Central memory CD8-positive, alpha-beta T cell (primary cell): ENCODE measurements at places on chromosomes 4 and X.

DNA sequence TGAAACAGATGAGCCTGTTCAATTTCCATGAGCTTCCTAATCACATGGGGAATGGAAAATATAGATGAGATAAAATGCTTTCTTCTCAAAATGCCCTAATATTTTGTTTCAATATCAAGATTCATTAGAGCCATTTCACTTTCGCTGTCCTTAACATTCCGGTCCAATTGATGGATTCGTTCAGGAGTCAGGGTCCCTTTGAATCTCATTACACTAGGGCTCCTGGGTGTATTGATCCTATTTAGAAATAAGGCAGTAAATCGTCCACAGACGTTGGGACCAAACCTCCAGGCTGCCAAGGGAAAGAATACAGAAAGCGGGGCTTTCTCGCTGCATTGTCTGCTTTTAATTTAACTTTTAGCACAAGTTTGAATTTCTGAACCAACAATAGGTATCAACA is 20.6 kb upstream of the CRMP1 start:
- H3K36me3 ChIP-seq: no peaks in the 10 kb centered on the region
- peaks cover 23% of the 10 kb centered on the region for H3K27me3 ChIP-seq
- H3K27ac ChIP-seq: no peak overlapping the region
- no peak for DNase-seq

DNA sequence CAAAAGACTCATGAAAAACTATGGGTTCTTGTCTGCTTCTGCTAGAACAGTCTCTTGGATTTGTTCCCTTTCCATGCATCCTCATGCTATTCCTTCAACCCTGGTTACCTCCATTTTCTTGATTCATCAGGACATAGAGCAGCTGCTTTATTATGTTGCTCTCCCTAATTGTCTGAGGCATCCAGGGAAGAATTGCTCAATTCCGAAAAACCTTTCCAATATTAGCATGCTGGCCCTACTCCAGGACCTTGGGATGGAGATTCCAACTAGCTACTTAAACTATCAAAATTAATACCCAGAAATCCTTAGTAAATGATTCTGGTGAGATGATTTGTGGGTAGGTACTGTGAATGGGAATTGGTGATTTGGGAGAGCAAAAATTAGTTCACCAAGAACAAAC is 56.6 kb upstream of the FAM47B start:
- DNase-seq: no peak
- H3K36me3 ChIP-seq: no peaks in the 10 kb centered on the region
- no peak overlapping the region for H3K27ac ChIP-seq
- H3K27me3 ChIP-seq: no peaks in the 10 kb centered on the region
- H3K4me3 ChIP-seq: no peak overlapping the region
- no peaks in the 10 kb centered on the region for H3K4me1 ChIP-seq

- H3K27ac ChIP-seq: no peak overlapping the region
- no peaks in the 10 kb centered on the region for H3K36me3 ChIP-seq
- no peak overlapping the region for H3K4me3 ChIP-seq
- peaks cover 57% of the 10 kb centered on the region for H3K27me3 ChIP-seq
- no peak for DNase-seq
- no peaks in the 10 kb centered on the region for H3K4me1 ChIP-seq
Measured at GRCh38 chrX:20529711-20530110, 263.0 kb upstream of the RPS6KA3 start.

GRCh38 chr4:54367059-54367458 is 138.0 kb downstream of the PDGFRA start:
- peaks cover 13% of the 10 kb centered on the region for H3K27me3 ChIP-seq
- no peaks in the 10 kb centered on the region for H3K4me1 ChIP-seq
- no peaks in the 10 kb centered on the region for H3K36me3 ChIP-seq
- DNase-seq: no peak
- no peak overlapping the region for H3K27ac ChIP-seq

GRCh38 chr4:105835177-105835576 is 60.1 kb upstream of the NPNT start:
- no peaks in the 10 kb centered on the region for H3K4me1 ChIP-seq
- H3K27ac ChIP-seq: no peak overlapping the region
- H3K27me3 ChIP-seq: no peaks in the 10 kb centered on the region
- no peak overlapping the region for H3K4me3 ChIP-seq
- no peak for DNase-seq
- H3K36me3 ChIP-seq: no peaks in the 10 kb centered on the region

GRCh38 chr4:144507311-144508101 is 138.4 kb upstream of the HHIP start:
- H3K4me1 ChIP-seq: no peaks in the 10 kb centered on the region
- no peak overlapping the region for H3K4me3 ChIP-seq
- peaks cover 1% of the 10 kb centered on the region for H3K36me3 ChIP-seq

GRCh38 chrX:122641826-122642225 is 542.3 kb upstream of the GRIA3 start:
- no peak overlapping the region for H3K27ac ChIP-seq
- no peak overlapping the region for H3K4me3 ChIP-seq
- no peaks in the 10 kb centered on the region for H3K36me3 ChIP-seq
- no peak for DNase-seq

GRCh38 chr4:56438766-56439165 is 2.7 kb downstream of the PAICS start:
- no peak overlapping the region for H3K4me3 ChIP-seq
- H3K36me3 ChIP-seq: peaks cover 25% of the 10 kb centered on the region
- peaks cover 42% of the 10 kb centered on the region for H3K4me1 ChIP-seq
- DNase-seq: no peak

GRCh38 chr4:157165935-157166610 is 54.5 kb upstream of the GRIA2 start:
- H3K27me3 ChIP-seq: no peaks in the 10 kb centered on the region
- no peak overlapping the region for H3K27ac ChIP-seq
- H3K4me1 ChIP-seq: no peaks in the 10 kb centered on the region
- H3K36me3 ChIP-seq: no peaks in the 10 kb centered on the region
- no peak for DNase-seq
- no peak overlapping the region for H3K4me3 ChIP-seq

GRCh38 chrX:14274691-14275090 is 245.0 kb upstream of the GEMIN8 start:
- no peaks in the 10 kb centered on the region for H3K36me3 ChIP-seq
- H3K27me3 ChIP-seq: no peaks in the 10 kb centered on the region
- H3K4me1 ChIP-seq: no peaks in the 10 kb centered on the region
- no peak overlapping the region for H3K4me3 ChIP-seq
- H3K27ac ChIP-seq: no peak overlapping the region

GRCh38 chrX:125621588-125621927 is 301.9 kb downstream of the TEX13C start:
- H3K4me1 ChIP-seq: no peaks in the 10 kb centered on the region
- DNase-seq: no peak
- H3K27me3 ChIP-seq: peaks cover 7% of the 10 kb centered on the region

- H3K27ac ChIP-seq: no peak overlapping the region
- no peak overlapping the region for H3K4me3 ChIP-seq
- H3K27me3 ChIP-seq: no peaks in the 10 kb centered on the region
- no peaks in the 10 kb centered on the region for H3K4me1 ChIP-seq
- no peak for DNase-seq
Measured at GRCh38 chrX:125137521-125137920, 182.2 kb upstream of the TEX13C start.

- no peak overlapping the region for H3K4me3 ChIP-seq
- no peak overlapping the region for H3K27ac ChIP-seq
- H3K27me3 ChIP-seq: no peaks in the 10 kb centered on the region
- no peaks in the 10 kb centered on the region for H3K36me3 ChIP-seq
Measured at GRCh38 chrX:29671421-29671820, 543.9 kb upstream of the MAGEB2 start.

DNA sequence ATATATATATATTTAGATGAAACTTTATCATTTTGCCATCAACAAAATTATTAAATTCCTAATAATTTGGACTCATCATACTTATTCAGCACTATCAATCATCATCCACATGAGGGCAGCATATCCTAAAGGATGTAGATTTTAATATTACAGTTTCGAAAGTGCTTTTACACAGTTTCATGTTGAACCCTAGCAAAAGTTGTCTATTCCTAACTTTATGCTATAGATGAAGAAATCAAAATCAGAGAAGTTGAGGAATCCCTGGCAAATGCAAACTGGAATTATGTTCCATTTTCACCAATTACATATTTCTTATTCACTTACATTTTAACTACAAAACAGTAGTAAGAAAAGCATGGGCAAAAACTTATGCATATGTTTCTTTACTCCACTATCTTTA is 36.6 kb upstream of the UGT2A1 start:
- H3K36me3 ChIP-seq: no peaks in the 10 kb centered on the region
- H3K27me3 ChIP-seq: no peaks in the 10 kb centered on the region
- no peak for DNase-seq
- no peak overlapping the region for H3K27ac ChIP-seq

DNA sequence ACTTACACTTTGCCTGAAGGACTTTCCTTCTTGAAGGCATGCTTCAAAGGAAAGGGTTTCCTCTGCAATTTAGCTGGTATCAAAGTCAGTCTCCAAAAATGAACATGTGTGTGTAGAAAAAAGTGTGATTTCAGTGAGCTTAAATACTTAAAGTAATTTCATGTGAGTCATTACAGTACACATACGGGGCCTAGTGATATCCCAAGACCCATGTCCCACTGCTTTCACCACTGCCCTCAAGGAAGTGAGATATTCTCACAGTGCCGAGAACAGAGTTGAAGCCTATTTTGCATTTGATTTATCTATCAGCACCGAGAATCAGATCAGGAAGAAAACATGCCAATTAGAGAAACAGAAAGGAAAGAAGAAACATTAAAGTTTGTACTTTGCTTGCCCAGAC is 61.0 kb downstream of the CHST7 start:
- H3K36me3 ChIP-seq: peaks cover 2% of the 10 kb centered on the region
- no peak for DNase-seq
- H3K4me1 ChIP-seq: peaks cover 14% of the 10 kb centered on the region
- H3K4me3 ChIP-seq: peak overlapping the region; percentile 16
- H3K27me3 ChIP-seq: no peaks in the 10 kb centered on the region
- H3K27ac ChIP-seq: no peak overlapping the region

GRCh38 chr4:147160908-147161513 is 215.3 kb upstream of the TTC29 start:
- no peak overlapping the region for H3K4me3 ChIP-seq
- H3K36me3 ChIP-seq: no peaks in the 10 kb centered on the region
- no peak overlapping the region for H3K27ac ChIP-seq
- H3K27me3 ChIP-seq: peaks cover 35% of the 10 kb centered on the region
- no peaks in the 10 kb centered on the region for H3K4me1 ChIP-seq

DNA sequence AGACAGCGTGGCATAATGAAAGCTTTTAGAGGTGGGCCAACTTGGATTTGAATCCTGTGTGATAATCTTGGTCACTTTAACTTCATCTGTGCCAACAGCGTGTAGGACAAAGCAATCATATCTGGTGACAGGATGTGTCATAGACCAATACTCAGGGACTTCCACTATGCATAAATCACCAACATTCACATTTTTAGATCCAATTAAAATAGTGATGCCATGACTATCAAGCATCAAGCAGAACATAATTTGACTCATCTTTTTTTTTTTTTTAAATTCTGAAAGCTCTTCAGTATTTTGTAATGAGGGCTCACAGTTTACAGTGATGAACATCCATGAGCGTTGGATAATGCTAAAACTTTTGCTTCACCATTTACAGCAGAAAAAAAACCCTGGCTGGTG is 27.3 kb upstream of the RAPGEF2 start:
- H3K4me1 ChIP-seq: peaks cover 6% of the 10 kb centered on the region
- H3K36me3 ChIP-seq: peaks cover 1% of the 10 kb centered on the region
- no peak for DNase-seq
- H3K27ac ChIP-seq: no peak overlapping the region
- no peak overlapping the region for H3K4me3 ChIP-seq

DNA sequence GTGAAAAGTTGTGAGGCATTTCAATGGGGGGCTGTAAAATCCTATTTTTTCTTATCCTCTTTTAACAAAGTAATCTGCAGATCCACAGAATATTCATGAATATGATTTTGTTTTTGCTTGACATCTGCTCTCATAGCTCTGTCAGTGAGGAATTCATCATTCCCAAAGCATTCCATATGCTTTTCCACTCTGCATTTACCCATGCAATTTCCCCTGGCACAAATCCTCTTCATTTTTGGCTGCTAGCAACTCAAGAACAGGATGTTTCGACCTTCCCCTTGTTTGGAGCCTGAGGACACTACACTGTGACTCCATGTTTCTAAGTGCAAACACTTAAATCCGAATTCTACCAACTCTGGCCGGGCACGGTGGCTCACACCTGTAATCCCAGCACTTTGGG is 48.5 kb downstream of the KLHL15 start:
- no peak overlapping the region for H3K27ac ChIP-seq
- DNase-seq: no peak
- no peak overlapping the region for H3K4me3 ChIP-seq
- H3K27me3 ChIP-seq: no peaks in the 10 kb centered on the region
- peaks cover 3% of the 10 kb centered on the region for H3K36me3 ChIP-seq

GRCh38 chr4:4755306-4755705 is 104.2 kb upstream of the MSX1 start:
- no peak for DNase-seq
- H3K27ac ChIP-seq: no peak overlapping the region
- H3K36me3 ChIP-seq: no peaks in the 10 kb centered on the region
- H3K4me3 ChIP-seq: no peak overlapping the region

DNA sequence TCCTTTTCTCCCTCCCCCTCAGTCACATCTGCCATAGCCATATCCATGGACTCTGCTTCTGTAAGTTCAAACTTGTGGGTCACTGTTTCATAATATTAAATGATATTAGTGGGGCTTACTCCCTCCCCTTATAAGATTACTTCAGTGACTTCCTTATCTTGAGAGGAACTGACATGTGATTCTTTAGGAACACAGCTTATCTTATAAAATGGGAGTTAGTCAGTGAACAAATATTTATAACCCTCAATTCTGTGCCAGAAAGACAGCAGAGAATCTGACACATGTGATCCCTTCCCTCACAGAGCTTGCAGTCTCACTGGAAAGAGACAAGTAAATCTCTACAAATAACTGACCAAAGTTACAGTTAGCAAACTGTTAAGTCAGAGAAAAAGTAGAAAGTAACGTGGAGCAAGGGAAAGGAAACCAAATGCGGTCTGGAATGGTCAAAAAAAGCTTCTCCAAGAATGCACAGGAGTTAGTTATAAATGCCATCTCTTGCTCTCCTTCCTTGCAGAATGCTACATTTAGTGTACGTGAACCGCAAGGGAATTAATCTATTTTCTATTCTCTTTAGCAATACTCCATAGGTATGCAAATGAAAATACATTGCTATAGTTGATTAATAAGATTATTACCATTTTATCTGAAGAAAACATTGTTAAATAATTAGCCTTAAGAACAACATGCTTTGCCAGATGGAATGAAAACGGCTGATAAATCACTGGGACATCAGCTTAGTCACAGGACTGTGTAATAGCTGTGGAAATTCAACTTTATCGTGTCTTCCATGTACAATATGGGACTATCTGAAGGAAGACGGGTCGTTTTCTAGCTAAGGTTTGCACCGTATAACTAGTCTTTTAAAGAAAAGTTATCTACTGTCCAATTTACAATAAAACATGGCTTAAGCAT is 29.0 kb downstream of the SGMS2 start:
- H3K27me3 ChIP-seq: peaks cover 55% of the 10 kb centered on the region
- no peaks in the 10 kb centered on the region for H3K36me3 ChIP-seq
- H3K27ac ChIP-seq: no peak overlapping the region
- H3K4me3 ChIP-seq: no peak overlapping the region
- H3K4me1 ChIP-seq: no peaks in the 10 kb centered on the region
